ENCODE measurements at places on chromosomes 4 and X.

DNA sequence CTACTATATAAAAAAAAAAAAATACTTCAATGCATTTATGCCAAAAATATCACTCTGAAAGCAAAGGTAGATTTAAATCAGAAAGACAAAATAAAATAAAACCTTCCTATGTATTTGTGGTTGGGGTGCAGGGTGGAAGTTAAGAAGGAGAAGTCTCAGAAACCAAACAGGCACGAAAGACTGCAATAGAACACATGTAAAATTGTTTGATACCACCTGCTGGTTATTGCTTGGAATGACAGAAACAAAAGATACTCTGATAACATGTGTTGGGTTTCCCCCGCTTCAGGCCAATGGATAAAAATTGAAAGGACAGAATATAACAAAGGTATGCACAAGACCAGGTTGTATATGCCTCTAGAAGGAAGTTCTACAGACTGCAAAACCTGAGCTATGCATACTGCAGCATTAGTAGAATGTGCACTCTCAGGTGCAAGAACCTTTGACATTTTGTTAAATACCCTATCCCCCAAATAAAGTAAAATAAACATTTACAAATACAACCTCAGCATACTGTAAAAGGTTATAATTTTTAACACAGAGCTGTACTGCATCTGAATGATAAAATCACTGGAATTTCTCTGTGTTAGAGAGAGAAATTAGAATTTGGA, 118.8 kb downstream of the GABRA2 start:
- ATAC-seq = no peak

- no peak for ATAC-seq
Observed at GRCh38 chr4:151801547-151802516, 41.0 kb upstream of the GATB start.

- ATAC-seq = no peak
Observed at GRCh38 chrX:35699642-35700041, 98.5 kb upstream of the MAGEB16 start.

DNA sequence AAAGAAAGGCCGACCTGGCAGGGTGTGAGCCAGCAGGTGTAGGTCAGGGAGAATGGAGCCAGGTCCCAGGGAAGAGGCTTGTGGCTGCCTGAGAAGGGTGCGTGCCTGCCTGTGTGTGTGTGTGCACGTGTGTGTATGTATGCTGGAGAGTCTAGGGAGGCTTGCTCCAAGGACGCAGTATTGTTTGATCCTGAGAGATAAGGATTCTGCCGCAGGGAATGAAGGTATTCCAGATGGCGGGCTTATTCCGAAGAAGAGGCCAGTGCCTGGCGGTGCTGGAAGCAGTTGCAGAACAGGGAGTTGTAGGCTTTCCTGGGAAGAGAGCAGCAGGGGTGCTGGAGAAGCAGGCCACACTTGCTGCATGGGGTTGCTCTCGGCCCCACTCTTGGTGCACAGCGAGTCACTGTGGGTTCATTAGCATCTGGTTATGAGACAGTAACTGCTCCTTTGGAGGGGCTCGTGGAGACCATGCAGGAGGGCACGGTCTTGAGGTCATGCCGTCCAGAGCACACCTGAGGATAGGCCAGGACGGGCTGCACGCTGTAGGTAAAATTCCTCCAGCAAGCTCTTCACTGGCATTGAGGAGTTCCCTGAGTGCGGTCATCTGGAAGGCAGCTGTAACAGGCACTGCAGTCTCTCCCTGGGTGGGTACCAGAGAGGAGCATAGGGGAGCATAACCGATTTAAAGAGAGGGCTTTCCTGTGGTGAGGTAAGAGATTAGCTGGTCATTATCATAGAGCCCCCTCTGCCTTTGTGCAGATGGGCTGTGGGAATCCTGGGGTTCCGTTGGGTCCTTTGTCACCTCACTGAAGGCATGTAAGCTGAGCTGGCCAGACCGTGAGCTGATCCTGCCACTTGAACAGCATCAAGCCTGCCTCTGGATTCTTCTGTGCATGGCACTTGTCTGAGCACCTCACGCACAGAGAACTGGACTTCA, 29.9 kb upstream of the MSANTD1 start:
- no peak for ATAC-seq

GRCh38 chrX:10108288-10108687, 48.5 kb upstream of the CLCN4 start:
- no peak for ATAC-seq

DNA sequence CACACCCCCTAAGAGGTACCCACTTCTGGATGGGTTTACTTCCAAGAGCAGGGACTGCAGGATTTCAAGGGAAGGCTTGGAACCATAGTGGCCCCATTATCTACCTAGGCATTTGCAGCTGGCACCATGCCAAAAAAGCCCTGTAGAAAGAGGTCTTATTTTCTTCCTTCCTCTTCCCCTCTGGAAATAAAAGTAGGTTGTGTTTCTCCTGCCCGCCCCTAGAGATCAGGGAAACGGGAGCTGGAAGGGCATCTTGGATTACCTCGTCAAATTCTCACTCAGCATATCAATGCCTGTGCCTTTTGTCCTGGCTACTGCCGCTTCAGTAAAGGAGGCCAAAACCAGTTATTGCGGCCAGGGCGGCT, 1.6 kb downstream of the SCD5 start:
- no peak for ATAC-seq

DNA sequence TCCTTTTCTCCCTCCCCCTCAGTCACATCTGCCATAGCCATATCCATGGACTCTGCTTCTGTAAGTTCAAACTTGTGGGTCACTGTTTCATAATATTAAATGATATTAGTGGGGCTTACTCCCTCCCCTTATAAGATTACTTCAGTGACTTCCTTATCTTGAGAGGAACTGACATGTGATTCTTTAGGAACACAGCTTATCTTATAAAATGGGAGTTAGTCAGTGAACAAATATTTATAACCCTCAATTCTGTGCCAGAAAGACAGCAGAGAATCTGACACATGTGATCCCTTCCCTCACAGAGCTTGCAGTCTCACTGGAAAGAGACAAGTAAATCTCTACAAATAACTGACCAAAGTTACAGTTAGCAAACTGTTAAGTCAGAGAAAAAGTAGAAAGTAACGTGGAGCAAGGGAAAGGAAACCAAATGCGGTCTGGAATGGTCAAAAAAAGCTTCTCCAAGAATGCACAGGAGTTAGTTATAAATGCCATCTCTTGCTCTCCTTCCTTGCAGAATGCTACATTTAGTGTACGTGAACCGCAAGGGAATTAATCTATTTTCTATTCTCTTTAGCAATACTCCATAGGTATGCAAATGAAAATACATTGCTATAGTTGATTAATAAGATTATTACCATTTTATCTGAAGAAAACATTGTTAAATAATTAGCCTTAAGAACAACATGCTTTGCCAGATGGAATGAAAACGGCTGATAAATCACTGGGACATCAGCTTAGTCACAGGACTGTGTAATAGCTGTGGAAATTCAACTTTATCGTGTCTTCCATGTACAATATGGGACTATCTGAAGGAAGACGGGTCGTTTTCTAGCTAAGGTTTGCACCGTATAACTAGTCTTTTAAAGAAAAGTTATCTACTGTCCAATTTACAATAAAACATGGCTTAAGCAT, 29.0 kb downstream of the SGMS2 start:
- peak; percentile 39 for ATAC-seq

- peak; percentile 6 for ATAC-seq
Observed at GRCh38 chrX:47218920-47219815, 687 bp downstream of the CDK16 start.

GRCh38 chrX:7235071-7235470, 87.1 kb upstream of the PUDP start:
- ATAC-seq = no peak

DNA sequence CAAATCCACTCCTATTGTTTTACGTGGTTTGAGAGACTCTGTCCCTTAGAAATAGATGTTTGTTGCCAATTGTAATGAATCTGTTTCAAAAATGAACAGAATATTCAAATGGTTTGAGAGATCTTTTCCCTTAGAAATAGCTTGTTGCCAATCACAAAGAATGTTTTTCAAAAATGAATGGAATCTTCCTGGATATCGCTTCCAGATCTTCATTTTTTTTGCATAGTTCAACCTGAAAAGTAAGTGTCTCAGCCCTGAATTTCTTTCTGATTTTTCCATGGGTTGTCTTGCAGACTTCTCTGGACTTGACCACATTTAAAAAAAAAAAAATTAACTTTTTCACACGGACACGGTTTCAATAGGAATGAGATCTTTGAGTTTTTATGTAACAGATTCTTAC, 22.7 kb downstream of the SHOX start:
- no peak for ATAC-seq

DNA sequence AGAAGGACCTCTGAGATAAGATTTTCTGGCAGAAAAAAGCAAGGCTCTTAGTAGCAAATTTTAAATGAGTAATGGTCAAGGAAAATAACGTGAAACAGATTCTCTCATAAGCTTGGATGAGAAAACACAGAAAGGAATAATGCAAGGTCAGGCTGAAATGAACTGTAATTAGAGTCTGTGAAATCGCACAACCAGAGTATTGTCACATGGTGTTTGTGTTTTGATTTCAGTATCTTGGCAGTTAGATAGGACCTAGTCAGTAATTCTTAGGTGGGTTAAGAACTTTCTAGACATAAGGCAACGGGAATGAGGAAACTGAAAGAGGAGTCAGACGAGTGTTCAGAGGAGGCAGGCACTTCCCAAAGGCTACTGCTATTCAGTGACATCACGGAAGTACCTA, 34.6 kb downstream of the LIMCH1 start:
- ATAC-seq = no peak

DNA sequence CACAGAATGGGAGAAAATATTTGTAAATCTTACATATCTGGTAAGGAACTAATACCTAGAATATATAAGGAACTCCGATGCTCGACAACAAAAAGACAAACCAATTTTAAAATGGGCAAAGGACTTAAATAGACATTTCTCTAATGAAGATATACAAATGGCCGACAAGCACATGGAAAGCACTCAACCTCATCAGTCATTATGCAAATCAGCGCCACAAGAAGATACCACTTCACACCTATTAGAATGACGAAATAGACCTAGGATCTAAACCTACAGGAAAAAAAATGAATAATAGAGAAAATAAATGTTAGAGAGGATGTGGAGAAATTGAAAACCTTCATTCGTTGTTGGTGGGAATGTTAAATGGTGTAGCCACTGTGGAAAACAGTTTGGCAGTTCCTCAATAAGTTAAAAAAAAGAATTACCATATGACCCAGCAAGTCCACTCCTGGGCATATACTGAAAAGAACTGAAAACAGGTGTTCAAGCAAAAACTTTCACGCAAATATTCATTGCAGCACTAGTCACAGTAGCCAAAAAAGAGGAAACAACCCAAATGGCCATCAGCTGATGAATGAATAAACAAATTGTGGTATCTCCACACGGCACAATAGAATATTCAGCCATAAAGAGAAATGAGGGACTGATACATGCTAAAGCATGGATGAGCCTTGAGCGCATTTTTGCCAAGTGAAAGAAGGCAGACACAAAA, 57.3 kb upstream of the WDR19 start:
- no peak for ATAC-seq

DNA sequence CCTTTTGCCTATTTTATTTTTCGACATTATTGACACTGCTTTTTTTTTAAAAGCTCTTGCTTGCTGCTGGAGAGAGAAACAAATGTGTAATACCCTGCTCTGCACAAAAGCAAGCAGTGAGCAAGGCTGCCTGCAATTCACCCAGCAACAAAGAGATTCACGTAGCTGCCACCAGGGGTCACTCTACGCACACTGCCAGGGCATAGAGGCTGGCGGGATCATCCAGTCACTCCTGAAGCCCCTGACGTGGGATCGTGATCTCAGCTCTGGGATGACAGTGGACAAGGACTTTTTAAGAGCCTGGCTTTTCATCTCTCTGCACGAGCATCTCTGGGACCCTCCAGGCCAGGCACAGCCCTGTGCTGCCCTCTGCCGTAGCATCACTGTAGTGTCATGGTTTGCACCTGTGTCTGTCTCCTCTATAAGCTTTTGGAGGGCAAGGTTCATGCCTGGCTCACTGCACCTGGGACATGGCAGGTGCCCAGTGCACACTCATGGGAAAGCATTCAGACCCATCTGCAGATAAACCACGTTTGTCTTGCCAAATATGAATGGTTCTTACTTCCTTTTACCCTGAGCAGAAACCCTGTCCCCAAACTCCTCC, 19.8 kb downstream of the C4orf50 start:
- ATAC-seq = peak; percentile 98

DNA sequence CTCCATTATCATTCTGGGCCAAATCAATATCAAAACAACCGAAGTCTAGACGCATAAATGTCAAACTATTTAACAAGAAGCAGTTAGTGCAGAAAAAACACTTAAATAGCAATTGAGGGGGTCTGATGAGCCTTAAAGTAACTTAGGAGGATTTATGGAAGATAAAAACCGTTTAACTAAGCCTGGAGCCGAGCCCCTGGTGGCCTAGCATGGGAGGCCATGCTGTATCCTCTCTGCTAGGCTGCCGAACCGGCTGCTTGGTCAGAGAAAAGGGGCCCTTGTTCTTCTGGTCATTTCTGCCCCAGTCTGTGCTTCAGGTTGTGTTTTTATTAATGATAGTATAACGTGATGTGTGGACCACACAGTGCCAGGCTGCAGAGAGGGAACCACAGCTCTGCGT, 72.4 kb downstream of the CPZ start:
- no peak for ATAC-seq

DNA sequence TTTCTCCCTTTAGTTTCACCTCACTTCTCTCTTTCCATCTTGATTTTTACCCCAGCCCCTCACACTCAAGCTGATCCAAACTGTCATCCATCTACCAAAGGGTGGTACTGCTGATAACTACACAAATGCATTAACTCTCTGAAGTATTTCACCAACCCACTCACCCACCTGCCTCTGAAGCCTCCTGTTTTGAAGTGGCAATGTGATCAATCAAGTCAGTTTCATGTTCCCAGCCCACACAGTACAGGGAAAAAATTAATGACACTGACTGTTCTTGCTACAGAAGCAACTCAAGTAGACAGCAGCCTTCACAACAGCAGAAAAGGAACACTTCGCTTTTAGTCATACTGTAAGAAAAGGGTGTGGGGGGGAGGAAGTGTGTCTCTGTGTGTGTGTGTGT, 183.0 kb upstream of the NOCT start:
- peak; percentile 39 for ATAC-seq

- no peak for ATAC-seq
Observed at GRCh38 chr4:132328761-132329160, 820.3 kb upstream of the PCDH10 start.

DNA sequence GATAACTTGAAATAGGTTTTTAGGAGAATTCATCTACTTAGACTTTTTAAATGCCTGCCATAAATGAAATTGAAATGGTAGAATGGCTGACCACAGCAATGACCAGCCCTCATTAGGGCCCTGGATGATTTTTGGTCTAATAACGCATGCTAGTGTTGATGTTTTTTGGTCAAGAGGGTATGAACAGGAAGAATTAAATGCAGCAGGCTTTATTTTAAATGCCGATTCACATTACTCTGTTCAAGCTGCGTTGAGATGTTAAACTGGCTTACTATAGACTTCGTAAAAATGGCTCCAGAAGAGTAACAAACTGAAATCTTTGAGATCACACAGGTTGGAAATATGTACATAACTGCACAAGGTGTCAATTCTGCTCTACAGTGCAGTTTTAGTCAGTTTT, 14.6 kb downstream of the DDX3X start:
- ATAC-seq = no peak

- no peak for ATAC-seq
Observed at GRCh38 chrX:13088156-13088487, 43.7 kb upstream of the FAM9C start.

Data from motor neuron (in vitro differentiated cells).